ENCODE measurements at places on chromosomes 3 and 15.
A peak's percentile ranks its signal among the peaks of the same experiment; 100 is the strongest.

DNA sequence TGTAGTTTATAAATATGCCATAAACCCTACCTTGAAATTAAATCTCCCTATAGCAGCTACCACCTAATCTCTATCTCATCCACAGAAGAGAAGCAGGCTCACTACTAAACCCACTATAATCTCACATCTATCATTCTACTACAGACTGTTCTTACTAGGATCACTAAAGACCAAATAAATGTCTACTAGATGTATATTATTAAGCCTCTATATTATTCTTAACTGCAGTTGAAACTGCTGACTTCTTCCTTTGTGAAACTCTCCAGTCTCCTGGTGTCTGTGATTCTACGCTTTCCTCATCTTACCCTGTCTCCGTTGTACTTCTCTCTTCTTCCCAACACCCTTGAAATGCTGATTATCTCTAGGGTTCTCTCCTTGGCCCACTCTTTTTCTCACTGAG, 1154.0 kb downstream of the IGSF11 start:
- no peak for DNase-seq

GRCh38 chr3:101066711-101067129, 73.5 kb upstream of the ABI3BP start:
- no peak for DNase-seq

GRCh38 chr3:151156618-151157216, 46.3 kb downstream of the GPR171 start:
- DNase-seq: peak; percentile 66

GRCh38 chr3:12273045-12273695, 15.7 kb upstream of the PPARG start:
- DNase-seq: no peak

DNA sequence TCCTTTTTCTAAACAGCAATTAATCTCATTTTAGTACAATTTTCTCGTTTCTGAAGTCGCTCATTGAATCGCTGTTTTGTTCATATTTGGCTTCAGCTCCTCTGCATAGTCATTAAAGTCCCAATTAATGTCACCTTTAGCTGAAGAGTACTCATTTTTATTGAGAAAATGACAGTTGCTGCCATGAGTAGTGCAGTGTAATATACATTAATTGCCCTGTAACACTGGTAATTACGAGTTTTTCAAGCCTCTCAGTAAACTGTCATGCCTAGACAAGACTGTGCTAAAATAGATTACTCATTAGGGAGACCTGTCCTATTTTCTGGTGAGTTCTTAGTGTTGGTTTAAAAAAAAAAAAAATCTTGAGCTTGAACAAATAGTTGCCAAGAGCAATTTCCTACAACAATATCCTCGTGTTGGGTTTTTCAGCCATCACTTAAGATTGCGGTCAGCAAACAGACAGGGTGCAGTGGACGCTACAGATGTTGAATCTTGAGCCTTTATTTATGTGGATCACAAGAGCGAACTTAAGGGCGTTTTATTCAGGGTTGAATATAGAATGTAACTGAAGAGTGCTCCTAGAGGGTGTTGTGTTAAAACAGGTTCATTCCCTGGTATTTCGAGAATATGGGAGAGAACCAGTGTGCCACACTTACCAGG, 176.0 kb downstream of the CDIN1 start:
- DNase-seq: no peak

DNA sequence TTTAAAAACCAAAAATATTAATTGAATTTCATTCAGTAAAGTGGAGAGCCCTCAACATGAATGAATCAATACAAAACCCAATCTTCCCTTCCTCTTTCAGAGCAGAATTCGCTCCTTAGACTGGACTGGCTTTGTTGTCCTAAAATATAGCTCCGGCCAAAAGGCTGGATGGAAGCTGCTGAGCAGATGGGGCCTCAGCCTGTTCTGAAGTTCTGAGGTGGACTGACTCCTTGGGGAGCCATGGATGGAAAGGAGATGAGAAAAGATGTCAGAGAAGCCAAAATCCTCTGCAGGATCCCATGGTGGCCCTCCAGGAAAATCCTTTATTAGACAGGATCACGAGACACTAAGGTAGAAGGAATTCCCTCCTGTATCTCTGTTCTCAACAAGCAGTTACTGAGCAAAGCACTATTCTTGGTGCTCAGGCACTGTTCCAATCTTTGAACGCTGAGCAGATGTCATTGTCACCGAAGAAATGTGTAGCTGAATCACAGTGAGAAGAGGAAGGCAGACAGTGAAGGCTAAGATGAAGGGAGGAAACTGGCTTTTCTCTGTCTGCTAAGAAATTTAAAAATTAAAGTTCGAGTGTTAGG, 122.0 kb downstream of the SEMA6D start:
- no peak for DNase-seq

GRCh38 chr15:100783291-100783690, 96.3 kb upstream of the ALDH1A3 start:
- peak; percentile 3 for DNase-seq

DNA sequence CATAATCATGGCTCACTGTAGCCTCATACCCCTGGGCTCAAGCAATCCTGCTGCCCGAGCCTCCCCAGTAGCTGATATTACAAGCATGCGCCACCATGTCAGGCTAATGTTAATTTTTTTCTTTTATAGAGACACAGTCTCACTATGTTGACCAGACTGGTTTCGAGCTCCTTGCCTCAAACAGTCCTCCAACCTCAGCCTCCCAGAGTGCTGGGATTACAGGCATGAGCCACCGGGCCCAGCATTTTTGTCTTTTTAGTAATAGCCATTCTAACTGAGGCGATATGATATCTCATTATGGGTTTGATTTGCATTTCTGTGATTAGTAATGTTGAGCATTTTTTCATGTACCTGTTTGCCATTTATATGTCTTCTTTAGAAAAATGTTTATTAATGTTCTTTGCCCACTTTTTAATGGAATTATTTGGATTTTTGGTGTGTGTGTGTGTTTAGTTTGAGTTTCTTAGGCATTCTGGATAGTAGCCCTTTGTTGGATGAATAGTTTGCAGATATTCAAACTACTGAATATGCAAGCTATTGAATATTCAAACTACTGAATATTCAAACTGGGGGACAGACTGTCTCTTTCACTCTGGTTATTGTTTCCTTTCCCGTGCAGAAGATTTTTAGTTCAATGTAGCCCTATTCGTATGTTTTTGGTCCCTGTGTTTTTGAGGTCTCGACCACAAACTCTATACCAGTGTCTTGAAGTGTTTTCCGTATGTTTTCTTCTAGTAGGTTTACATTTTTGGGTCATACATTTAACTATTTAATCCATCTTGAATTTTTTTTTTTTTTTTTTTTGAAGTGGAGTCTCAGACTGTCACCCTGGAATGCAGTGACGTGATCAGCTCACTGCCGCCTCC, 39.2 kb downstream of the CCDC66 start:
- DNase-seq: no peak

DNA sequence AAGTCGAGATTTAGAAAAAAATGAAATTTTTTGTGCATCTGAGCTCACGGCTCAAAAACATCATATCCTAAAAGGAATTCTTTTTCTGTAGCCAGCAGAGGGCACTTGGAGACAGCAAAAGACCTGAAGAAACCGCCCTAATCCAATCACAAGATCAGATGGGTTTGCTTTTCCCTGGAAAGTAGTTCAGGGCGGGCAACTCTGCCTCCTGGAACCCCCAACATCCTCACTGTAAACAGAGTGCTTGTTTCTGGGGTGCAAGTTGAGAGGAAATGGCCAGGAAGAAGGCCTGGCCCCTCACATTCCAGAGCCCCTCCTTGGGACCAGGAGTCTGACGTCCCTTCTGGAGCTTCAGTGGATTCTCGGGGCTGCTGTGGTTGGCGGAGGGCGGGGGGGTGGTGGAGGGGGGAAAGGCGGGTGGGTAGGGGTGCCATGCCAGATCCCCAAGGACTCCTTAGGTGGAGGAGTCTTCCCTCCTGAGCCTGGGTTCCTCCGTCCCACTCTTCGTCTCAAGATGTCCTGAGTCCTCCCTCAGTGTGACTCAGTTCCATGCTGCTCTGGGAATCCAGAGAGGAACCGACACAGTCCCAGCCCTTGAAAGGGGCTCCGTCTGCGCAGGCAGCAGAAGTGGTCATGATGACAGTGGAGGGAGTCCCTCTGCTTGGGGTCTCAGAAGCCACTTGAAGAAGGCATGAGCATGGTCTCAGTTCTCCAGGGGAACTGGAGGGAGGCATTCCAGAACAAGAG, 35.9 kb downstream of the CCK start:
- no peak for DNase-seq

- peak; percentile 26 for DNase-seq
Observed at GRCh38 chr3:122074621-122075265, 19.6 kb downstream of the CD86 start.

DNA sequence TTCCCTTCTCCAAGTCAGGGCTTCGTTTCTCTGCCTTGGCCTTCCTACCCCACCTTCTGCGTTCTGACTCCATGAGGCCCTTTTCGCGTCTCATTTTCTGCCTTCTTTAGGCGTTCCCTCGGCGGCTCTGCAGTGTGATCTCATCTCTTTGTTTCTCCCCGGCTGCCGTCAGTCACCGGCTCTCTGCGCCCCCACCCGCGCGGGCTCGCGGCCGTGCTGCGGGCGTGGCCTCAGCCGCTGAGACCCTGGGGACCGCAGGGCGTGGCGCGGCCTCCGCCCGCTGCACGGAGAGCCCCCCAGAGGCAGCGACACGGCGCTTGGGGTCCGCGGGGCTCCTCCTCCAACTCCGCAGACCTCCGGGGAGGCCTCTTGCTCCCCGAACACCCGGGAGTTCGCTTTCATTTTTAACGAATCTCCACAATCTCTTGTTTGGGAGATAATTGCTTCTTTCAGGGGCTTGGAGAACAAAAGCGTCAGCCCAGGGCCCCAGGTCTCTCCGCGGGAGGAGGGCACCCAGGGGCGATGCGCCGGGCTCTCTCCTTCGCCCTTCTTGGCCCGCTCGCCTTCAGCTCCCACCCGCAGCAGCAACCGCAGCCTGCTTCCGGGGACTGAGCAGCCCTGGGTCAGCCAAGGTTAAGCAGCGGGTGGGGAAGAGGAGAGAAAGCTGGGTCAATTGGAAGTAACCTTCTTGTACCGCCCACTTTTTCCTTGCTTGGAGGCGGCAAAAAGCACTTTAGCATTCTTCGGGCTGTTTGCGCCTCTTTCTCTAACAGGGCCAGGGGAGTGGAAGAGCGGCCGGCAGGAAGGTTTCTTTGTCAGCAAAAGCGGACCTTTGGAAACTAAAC, 35.2 kb downstream of the GAP43 start:
- DNase-seq: peak; percentile 71

DNA sequence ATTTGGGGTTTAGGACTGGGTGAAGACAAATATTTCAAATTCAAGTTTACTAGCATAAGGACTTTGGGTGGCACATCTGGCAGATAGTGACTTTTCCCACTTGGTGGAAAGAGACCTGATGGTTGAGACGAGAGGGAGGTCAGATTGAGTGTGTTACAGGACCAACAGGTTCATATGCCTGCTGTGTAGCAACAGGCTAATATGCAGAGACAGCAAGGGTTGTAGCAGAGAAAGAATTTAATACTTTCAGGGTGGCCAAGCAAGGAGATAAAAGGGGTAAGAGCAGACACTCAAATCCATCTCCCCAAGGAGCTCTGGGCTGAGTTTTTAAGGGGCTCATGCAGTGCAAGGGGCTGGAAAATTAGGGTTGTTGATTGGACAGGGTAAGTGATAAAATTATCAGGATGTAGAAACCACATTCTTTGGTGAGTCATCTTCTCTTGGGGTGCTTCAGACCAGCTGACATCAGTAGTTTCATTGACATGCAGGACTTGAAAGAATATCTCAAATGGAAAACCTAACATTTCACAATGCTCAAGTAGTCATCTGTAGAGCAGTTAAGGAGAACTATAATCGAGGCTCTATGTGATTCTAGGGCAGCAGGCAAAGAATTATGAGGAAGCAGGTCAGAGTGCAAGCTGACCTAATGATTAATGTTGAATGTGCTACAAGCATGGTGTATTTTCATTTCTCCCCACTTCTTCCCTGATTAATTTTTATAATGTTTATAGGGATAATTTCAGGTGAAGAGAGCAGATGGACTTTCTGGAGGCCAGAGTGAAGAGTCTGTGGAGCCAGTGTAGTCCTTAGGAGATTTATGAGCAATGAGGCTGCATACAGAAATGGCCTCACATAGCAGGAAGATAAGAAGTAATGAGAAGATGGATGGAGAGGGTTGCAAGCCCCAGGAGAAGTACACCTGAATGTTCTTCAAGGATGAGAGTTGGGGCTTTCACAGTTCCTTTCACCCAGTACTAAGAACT, 13.7 kb downstream of the FOXB1 start:
- no peak for DNase-seq

- peak; percentile 16 for DNase-seq
Observed at GRCh38 chr15:98904544-98904943, 103.0 kb downstream of the PGPEP1L start.

DNA sequence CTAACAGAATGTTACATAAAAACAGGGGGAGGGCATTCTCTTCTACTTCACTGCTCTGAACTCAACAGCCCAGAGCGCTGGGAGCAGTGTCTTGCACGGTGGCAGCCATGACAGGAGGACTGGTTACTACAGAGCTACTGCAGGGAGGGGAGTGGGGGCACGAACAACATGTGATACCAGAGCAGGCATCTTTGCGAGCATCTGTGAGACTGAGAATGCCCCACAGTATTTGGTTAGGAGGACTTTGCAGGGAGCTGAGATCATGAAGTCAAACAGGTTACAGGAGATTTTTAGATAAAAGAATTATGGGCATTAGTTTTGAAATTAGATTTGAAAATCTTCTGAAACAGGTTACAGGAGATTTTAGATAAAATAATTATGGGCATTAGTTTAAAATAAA, 58.8 kb upstream of the GOLGA8B start:
- no peak for DNase-seq

GRCh38 chr3:90136456-90137191, 1029.2 kb downstream of the EPHA3 start:
- DNase-seq: no peak

GRCh38 chr3:106740116-106740515, 637.1 kb upstream of the CCDC54 start:
- no peak for DNase-seq

- DNase-seq: no peak
Observed at GRCh38 chr15:55741833-55742497, 987 bp downstream of the PRTG start.

GRCh38 chr3:88918841-88919240, 188.6 kb upstream of the EPHA3 start:
- DNase-seq: no peak

DNA sequence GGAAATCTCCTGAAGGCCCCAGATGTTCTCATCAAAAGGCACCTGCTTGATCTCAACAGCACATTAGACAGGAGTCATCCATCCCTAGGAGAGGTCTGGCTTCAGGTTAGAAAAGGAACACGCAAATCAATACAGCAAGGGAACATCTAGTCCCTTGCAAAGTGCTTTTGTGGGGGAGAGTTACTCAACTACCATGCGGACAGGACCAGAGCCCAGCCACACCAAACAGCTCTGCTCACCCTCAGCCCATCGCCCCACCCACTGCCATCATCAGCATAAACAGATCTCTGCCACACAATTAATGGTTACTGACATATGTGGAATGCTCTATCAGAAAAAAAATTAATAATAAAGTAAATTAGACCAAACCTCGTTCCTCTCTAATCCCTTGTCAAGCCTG, 85.6 kb downstream of the MYLK start:
- no peak for DNase-seq

DNA sequence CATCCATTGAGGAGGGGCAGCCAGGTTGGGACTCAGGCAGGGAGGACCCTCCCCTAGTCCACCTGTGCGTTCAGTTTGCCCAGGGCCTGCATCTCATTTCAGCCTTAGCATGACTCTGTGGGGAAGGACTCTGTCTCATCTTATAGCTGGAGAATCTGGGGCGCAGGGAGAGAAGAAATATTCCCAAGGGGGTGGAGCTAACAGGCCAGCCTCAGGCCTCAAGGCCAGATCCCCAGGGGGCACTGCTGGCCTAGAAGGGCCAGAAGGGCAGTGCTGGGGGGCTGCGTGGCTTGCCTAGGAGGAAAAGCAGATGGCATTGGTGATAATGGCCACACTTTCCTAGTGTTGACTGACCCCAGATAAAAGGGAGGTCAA, 10.9 kb downstream of the AMOTL2 start:
- DNase-seq: no peak

Data from activated CD4-positive, alpha-beta T cell treated with anti-CD3 and anti-CD28 coated beads, Interleukin-2, amount 10 ng/mL, durations not matched to agents 7 days and 5 days (primary cell).